ENCODE measurements at places on chromosomes 16 and 17.

DNA sequence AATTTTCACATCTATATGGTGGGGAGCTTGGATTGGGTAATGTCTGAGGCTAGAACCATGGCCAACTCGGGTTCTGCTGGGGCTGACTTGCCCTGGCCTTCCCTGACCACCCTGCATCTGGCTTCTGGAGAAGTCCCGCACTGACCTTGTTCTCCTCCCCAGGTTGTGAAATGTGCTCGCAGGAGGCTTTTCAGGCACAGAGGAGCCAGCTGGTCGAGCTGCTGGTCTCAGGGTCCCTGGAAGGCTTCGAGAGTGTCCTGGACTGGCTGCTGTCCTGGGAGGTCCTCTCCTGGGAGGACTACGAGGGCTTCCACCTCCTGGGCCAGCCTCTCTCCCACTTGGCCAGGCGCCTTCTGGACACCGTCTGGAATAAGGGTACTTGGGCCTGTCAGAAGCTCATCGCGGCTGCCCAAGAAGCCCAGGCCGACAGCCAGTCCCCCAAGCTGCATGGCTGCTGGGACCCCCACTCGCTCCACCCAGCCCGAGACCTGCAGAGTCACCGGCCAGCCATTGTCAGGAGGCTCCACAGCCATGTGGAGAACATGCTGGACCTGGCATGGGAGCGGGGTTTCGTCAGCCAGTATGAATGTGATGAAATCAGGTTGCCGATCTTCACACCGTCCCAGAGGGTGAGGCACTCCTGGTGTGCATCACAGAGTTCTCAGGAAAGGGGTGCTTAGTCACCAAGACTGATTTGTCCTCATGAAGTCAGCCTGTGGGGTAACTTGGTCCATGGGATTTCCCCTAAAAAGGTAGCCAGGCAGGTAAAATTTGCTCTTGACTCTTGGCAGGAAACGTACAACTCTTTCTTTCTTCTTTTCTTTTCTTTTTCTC, 6.1 kb downstream of the NOD2 start:
- DNase-seq: no peak

- no peak for DNase-seq
These were observed 37.4 kb downstream of the ANKRD11 start for GRCh38 chr16:89452925-89453324.

GRCh38 chr16:73396556-73396955, 348.6 kb upstream of the ZFHX3 start:
- DNase-seq: no peak

DNA sequence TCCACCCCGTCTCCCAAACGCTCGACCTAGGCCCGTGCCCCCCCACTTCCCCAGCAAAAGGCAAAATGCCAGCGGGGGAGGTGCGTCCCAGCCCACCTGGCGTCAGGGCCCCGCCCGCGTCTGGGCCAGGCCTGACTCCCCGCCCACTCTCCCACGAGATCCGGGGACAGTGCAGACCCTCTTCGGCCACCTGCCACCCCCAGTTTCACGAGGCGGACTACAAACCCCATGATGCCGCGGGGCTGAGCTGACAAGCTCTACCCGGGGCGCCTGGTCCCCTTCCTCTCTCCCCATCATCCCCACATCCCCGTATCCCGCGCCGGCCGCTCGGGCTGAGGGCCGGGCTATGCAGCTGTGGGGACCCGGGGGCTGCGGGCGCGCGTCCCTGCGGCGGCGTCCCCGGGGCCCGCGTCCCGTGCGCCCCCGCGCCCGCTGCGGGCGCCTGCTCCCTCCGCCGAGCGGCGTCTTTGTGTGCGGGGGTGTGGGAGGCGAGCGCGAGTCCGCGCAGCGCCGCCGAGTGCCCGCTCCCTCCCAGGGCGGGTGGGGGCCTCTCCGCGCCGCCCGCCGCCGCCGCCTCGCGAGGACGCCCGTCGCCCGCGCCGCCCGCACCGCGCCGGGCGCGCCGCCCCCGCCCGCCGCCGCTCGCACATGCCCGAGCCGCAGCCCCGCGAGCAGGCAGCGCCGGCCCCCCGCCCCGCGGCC, at the start of gene ANKRD13B:
TSS of gene ANKRD13B (plus strand) at position 283 of the 702 bp plus-strand sequence. CDS start 490 bp downstream, outside the sequence.
- peak; percentile 56 for DNase-seq

DNA sequence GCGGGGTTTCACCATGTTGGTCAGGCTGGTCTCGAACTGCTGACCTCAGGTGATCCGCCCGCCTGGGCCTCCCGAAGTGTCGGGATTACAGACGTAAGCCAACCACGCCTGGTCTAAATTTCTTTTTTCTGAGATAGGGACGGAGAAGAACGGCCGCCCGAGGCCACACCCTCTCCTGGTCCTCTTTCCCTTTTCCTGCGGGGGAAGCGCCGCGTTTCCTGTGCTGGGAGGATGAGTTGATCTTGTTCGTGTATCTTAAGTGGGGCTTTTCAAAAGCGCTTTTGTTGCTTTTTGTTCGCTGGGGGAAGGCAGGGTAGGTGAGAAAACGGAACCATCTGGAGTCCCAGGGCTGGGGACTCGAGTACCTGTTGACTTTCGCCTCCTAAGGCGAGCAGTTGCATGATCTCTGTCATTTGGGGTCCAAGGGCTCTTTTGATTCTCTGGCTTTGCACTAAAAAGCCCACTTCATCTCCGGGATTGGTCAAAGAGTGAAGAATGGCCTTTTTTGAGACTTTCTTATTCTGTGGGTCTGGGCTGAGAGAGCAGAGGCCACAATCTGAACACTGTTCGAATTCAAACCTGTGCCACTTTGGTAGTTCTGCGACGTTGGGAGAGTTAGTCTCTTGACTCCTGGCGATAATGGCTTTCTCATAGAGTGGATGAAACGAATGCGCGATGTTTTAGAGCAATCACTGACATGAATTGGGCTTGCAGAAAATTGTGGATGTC, 1.3 kb downstream of the FUS start:
- DNase-seq: peak; percentile 30

DNA sequence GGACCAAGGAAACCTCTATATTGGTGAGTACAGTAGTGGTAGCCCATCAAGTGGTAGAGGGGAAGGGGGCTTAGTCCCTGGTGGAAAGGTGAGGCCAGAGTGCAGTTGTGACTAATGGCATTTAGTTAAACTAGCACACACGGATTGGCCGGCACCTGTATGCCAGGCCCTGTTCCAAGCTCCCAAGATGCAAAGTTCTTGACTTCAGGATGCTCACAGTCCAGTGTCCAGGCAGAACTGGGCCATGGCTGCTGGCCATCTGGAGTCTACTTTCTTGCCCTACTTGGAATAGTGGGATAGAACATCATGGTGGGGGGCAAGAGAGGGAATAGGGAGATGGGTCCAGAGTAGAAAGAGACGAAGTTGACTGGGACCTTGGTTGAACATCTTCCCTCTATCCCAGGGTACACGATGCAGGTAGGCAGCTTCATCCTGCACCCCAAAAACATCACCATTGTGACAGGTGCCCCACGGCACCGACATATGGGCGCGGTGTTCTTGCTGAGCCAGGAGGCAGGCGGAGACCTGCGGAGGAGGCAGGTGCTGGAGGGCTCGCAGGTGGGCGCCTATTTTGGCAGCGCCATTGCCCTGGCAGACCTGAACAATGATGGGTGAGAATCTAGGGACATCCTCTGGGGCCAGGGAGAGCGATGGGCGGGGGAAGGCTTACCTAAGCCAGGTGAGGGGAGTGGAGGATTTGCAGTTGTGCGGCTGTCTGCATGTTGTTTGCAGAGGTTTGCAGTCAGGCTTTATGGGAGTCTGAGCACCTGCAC, 15.2 kb downstream of the ITGA3 start:
- no peak for DNase-seq

- DNase-seq: no peak
These were observed 120.9 kb downstream of the PRKCA start for GRCh38 chr17:66423056-66423955.

GRCh38 chr16:72902206-72902605, 145.7 kb downstream of the ZFHX3 start:
- DNase-seq: peak; percentile 83

DNA sequence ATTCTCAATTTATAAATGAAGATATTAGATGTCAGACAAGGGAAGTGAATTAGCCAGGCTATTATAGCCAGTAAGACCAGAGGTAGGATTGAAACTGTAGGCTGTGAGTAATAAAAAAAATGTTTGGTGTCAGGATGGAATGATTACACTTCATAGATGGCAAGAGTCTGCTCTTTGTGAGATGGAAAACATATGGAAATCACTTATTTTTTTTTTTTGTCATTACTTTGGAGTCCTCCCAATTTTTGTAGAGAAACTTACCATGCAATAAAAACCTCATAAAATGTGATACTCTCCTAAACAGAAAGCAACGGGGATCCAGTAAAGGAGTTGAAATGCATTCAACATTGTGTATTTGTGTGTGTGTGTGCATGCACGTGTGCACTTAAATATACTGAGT, 532.7 kb upstream of the CDH8 start:
- DNase-seq: no peak

DNA sequence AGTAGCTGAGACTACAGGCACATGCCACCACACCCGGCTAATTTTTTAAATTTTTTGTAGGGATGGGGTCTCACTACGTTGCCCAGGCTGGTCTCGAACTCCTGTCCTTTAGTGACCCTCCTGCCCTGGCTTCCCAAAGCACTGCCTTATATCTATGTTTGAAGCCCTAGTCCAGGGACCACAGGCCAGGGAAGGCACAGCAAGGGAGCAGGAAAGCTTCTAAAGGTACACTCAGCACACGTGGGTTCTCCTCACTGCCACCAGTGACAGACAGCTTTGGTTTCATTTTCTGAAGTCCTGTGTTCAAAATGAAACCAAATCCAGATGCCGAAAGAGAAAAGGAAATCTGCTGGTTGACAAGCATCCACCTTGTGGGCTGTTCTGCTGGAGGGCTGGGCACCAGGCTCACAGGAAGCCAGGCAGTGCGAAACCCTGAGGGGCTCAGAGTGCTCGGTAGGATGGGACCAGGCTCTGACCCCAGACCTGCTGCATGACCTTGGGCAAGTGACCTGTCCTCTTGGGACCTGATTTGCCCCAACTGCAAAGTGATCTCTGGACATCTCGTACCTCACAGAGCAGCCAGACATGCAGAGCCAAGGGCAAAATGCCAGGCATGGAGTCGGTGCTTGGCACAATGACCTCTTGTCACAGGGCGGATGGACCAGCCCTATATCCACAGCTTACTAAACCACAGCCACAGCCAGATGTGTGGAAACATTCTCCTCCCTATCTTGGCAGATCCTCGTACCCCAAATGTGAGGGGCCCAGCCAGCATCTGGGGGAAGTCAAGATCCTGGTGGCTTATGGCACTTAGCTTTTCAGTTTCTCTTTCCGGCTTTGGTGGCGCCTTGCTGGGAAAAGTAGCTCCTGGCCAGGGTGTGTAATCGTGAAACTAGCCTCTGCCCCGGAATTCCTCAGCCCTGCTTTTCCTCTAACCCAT, 2.8 kb upstream of the SOCS1 start:
- DNase-seq: no peak

- DNase-seq: no peak
These were observed 10.0 kb upstream of the ZFP3 start for GRCh38 chr17:5068236-5068635.

DNA sequence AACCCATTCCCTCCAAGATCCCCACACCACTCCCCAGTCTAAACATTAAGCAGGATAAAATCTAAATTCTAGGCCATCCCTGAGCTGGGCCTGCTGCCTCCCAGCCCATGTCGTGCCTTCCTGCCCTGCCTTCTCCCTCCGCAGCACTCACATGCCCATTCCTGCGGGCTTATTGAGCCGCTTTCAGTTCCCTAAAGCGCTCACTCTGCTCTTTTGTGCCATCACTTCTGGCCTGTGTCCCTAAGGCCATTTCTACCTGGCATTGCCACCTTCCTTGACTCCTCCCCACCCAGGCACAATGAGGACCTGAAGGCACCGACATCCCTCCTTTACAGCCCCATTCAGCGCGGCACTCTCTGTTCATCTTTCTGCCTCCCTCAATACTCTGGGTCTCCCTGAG, 13.0 kb upstream of the RAB5C start:
- DNase-seq: no peak

DNA sequence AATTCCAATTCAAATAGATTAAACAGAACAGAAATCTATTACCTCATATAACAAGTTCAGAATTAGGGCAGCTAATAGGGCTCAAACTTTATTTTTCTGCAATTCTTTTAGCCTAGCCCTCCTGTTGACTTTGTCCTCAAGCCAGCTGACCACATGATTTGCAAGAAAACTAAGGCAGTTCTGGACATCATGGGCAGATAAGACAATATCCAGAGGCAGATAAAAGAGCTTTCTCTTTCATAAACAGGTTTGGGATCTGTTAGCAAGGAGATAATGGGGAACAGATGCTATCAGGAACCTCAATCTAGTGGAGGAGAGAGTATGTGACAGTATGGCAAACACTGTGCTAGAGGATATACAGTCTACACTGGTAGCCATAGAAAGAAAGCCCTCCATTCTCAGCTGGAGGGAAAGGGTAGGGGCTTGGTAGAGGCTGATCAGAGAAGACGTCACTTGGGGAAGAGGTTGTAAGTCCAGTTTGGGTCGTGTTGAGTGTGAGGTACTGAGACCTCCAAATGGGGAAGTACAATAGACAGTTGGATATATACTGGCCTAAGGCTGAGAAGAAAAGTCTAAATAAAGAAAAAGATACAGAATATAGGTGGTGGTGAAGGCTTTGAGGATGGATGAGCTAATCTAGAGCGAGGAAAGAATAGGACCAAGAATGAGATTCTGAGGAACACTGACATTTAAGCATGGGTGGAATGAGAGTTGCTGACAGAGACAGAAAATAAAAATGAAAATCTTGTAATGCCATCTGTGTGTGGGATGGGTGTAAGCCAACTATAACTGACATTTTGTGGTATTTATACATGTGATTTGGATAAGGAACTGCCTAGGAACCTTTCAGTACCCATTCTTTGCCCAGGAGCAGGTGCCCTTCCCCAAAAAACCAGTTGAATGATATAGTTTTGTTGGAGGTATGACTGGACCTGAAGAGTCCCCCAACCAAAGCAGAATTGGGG, 67.4 kb downstream of the CYB561 start:
- no peak for DNase-seq

DNA sequence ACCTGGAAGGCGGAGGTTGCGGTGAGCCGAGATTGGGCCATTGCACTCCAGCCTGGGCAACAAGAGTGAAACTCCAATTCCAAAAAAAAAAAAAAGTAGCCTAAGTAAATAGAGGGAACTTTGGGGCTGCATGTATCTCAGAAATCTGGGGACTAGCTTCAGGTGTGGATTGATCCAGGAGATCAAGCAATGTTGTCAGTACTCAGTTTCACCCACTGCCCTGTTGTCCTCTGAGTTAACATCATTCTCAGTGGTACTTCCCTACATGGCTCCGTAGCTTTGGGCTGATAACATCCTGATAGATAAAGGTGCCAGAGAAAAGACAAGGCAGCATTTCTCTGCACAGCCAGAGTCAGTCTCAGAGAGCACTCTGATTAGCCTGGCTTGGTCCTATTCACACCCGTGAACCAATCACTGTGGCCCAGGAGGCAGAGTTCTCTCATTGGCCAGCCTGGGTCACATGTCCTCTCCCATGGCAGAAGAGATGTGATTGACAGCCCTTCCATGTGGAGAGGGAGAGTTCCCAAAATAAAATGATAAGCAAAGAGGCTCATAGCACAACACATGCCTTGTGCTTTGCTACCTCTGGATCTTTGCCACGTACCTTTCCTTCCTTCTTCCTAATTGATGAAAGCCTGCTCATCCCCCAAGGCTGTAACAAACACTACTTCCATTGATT, 99.6 kb downstream of the ABCC1 start:
- DNase-seq: peak; percentile 29

DNA sequence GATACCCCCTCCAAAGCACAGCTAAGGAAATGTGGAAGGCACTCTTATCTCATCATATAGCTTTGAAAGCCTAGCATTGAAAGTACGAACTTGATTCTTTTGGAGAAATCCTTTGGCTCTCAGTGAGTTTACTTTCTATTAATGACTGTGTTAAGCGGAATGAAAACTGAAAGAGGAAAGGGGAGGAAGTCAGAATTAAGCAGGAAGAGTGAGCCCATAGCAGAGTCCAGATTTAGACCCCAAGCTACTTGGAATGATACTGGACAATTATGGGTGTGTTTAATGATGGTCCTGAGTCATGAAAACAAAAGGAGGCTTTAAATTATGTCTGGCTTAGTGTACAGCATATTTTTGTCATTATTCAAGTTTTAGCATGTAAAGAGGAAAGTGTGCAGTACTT, 42.2 kb downstream of the TENT4B start:
- DNase-seq: no peak

All from BE2C (cell line).